ENCODE measurements at places on chromosomes 7 and 10.

DNA sequence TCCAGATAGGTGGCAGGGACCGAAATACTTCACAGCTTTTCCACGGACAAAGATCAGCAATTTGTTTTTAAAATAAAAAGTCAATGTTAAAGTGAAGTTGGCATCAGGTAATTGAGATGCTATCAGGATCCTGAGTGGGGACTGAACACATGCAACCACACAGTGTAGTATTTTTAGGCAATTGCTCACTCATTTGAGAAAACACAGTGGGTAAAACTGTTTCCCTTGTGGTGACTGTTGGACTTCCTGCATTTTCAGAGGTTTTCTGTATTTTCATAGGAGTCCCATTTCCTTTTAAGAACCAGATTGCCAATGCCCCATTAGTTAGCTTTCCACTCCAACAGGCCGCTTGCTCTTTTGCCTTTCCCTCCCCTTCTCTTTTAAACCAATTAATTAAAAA is 159.5 kb upstream of the ZNF32 start:
- DNase-seq = no peak

DNA sequence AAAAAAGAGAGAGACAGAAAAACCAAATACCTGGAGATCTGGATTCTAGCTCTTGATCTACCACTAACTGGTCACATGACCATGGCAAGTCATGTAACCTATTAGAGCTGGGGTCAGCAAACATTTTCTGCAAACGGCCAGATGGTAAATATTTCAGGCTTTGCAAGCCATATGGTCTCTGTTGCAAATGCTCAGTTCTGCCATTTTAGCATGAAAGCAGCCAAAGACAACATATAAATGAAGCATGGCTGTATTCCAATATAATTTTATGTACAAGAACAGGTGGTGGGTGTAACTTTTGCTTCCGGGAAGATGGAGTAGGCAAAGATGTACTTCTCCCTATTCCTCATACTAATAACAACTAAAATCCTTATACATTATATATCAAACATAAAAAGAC is 6.7 kb downstream of the FRA10AC1 start:
- DNase-seq = no peak

DNA sequence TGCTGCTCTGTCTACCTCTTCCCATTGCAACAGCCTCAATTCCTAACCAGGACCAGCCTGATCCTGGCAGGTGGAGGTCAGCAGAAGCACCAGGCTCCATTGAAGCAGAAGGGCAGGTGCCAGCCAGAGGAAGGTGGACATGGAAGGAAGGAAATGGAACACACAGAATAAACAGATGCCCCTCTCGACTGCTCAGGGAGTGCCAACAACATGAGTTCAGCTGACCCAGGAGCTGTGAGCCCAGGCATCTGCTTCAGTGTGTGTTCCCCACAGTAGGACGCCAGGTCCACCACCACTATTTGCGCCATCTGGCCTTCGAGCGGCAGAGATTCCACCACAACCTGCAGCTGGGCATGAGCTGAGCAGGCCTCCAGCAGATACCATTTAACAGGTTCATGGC is 56.7 kb downstream of the GPAM start:
- no peak for DNase-seq

GRCh38 chr10:50544095-50544856 is 79.5 kb downstream of the SGMS1 start:
- no peak for DNase-seq

DNA sequence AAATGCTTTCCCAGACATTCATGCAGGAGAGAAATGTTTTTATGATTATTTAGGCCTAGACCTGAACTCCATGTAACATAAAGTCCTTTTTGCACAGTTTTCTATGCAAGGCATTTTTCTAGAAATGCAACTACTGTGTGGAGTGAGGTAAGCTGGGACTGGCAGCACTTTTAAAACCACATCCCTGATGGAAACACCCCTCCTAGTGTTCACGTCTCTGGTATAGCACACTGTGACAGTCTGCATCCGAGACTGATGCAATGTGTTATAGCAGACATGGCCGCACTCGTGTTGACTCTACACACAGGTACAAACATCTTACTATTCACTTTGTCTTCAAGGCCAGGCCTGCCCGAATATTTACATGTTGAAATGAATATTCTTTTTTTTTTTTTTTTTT is 19.3 kb upstream of the ERCC6 start:
- DNase-seq = no peak

- no peak for DNase-seq
Measured at GRCh38 chr10:122421054-122421625, 33.3 kb upstream of the ARMS2 start.

DNA sequence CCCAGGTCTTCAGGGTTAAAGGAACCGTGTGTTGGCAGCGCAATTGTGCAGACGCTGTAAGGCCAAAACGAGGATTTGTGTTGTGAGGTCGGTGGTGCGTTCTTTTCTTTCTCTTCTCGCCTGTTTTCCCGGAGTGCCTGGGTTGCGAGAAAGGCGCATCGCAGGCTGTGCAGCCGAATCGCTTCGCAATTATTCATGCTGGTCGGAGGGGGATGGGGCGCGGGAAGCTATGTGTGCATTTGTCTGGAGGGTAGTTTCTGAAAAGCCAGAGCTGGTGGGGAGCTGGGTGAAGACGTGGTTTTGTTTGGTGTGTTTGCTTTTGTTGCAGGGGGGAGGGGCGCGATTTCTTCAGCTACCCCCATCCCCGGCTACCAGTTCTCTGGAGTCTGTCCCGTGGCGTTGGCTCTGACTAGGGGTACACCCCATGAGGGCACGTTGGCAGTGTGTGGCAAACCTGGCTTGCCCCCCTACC is 2.1 kb downstream of the MXI1 start:
- DNase-seq = no peak

DNA sequence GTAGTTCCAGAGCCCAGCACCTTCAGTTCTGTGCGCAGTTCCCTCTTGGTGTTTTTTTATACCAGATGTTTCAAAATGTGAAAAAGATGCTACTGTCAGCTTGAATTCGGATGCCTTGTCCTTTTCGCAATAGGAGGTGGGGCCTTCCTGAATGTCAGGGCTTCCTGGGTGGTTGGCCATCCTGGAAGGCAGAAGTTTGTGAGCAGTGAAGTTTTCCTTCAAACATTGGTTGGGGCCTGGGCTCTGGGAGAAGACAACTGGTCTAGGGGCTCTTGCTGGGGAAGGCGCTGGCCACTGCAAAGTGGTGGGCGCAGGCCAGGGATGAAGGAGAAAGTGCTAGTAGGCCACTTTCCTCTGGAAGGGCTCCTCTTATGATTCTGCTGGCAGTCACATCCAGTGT is 56.8 kb upstream of the JAZF1 start:
- DNase-seq = no peak

DNA sequence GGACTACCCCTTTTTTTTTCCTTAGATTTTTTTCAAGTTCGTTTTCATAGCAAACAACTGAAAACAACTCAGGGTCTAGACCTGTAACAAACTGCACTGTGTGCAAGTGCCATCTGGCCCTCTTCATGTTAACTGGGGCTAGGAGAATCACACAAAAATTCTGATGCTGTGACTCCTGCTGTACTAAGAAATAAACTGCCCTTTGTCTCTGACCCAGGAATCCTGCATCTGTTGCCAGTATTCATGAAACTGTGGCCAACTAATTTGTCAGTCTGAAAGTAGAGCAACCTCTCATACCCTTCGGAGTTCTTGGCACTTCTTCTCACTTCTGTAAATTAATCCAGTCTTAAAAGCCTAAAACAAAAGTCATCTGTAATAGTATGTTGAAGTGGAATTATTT is 218.4 kb upstream of the PCDH15 start:
- no peak for DNase-seq

- DNase-seq = no peak
Measured at GRCh38 chr7:38424750-38425463, 151.5 kb upstream of the TARP start.

GRCh38 chr7:53744403-53744760 is 708.9 kb downstream of the POM121L12 start:
- no peak for DNase-seq

- DNase-seq = no peak
Measured at GRCh38 chr7:74479066-74479781, 25.5 kb downstream of the GTF2IRD1 start.

- no peak for DNase-seq
Measured at GRCh38 chr7:85237721-85238120, 50.9 kb upstream of the SEMA3D start.

- DNase-seq = no peak
Measured at GRCh38 chr10:28089467-28089866, 90.6 kb upstream of the ODAD2 start.

DNA sequence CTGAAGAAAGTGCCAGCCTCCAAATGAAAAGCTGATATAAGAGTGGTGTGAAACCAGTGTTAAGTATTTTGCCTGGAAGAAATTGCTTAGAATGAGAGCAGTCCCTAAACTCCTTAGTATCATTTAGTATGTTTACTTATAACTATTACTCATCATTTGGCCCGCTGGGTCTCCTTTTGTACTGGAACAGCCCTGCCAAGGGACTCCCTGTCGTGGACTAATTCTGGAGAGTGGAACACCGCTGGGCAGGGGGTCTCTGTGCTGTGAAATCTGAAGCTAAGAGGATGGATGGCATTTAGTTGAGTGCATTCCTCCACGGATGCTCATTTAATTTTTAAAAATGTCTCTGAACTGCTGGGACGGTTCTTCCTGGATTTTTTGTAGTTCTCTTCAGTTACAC is 889.9 kb upstream of the C7orf33 start:
- DNase-seq = no peak

- no peak for DNase-seq
Measured at GRCh38 chr7:3243256-3243655, 57.8 kb upstream of the SDK1 start.
